ENCODE measurements at places on chromosomes 5 and 9. TPM values are rescaled to one million over a fixed set of nuclear protein-coding genes. Genes with fewer than 3 reads are reported as not detected.
A peak's percentile ranks its signal among the peaks of the same experiment; 100 is the strongest.

DNA sequence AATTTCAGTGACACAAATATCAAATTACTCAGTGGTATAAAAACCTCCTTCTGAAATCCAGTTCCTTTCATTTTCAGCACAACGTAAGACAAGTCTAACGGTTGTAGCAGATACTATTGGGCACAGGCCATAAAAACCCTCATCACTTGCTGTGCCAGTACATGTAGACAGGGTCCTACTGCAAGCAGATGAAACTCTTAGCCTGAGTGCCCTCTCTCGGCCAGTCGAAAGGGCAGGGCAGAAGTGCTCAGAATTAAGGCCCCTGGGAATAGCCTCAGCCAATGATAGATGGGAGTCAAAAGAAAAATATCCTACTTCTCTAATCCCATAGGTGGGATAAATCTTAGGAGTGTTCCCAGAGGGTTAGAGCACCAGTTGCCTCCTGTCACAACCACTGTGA, 168.5 kb upstream of the FER start:
- DNase-seq, result peak; percentile 8

The FOXI1 gene
- total RNA-seq, result not detected

The ADAMTS2 gene
- total RNA-seq, result 24.1 TPM

The PCDHGA9 gene
- 0.64 TPM for total RNA-seq

DNA sequence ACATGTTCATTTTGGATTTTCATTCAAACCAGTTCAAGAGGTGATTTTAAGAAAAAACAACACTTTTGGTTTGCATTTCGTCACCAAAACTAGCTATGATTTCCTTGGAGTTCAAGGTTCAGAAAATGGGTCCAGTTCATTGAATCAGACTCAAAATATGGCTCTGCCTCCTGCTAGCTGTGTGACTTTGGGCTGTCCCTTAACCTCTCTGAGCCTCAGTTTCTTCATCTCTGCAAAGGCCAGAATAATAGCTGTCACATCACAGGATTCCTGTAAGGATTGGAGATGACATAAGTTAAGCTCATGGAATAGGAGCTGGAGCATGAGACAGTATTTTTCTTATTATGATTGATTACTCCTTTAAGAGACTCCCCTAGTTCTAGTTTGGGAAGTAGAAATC, 147.8 kb upstream of the SMIM23 start:
- no peak for DNase-seq

DNA sequence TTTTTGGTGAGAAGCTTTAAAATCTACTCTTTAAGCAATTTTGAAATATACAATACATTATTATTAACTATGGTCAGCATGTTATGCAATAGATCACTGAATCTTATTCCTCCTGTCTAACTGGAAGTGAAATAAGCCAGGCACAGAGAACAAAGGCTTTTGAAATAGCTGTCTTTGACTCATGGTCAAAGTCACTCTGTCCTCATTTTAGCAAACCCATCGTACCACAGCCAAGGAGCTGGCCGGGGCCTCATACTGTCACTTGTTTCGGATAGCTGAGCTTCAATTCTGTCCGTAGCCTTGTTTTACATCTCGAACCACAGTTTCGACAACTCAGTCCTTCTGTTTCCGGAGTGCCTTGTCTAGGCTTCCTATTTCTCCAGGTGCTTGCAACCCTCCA, 19.2 kb downstream of the ADCY2 start:
- no peak for DNase-seq

- DNase-seq, result no peak
Observed at GRCh38 chr5:3220638-3221288, 374.9 kb upstream of the IRX1 start.

- no peak for DNase-seq
Observed at GRCh38 chr9:11757408-11757807, 935.8 kb upstream of the TYRP1 start.

- DNase-seq, result no peak
Observed at GRCh38 chr9:7115606-7116005, 357.8 kb downstream of the KDM4C start.
